ENCODE measurements at places on chromosomes 6 and 20.

DNA sequence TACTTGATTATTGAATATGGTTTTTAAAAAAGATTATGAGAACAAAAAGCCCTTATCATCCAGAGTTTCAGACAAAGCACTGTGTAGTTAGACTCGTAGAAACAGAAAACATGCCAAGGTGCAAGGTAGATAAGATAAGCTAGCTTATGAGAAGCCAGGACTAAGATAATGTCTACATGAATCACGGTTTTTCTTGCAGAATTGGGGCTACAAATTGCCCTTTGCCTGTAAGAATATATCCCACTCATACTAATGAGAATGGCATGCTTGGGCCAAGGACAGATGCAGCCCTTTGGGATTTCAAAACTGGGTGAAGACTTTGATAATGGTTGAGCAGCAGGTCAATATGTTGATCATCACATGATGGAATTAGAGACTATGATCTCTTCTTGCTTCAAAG is 165.3 kb upstream of the PREP start:
- no peak for DNase-seq

DNA sequence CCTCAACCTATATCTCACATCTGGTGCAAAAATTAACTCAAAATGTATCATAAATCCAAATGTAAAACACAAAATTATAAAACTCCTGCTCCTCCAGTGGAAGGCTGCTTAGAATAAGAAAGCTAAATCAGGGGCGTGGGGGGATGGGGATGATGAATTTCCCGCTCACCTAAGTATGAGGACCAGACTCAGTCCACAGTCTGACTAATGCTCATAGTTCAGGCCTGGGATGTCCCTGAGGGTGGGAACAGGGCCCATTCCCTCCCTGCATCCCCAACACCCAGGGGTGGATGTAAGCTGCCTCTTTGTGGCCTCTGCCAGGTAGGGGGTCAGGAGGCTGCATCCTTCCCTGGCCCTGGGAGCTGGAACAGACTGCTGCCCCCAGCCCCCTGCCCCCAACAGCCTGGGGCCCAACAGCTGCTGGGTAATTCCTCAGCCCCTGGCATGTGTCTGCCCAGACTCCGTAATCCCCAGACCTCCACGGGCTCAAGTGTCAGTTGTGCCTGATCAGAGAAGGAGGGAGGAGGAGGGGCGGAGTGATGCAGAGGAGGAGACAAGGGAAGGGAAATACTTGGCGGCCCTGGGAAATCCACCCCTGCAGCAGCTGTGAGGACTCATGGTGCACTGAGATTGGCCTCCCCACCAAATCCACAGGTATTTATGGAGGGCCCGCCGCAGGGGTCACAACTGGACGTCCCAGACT is 224.5 kb downstream of the PREX1 start:
- no peak for DNase-seq

GRCh38 chr20:33647603-33648395 is 14.3 kb upstream of the C20orf144 start:
- no peak for DNase-seq

DNA sequence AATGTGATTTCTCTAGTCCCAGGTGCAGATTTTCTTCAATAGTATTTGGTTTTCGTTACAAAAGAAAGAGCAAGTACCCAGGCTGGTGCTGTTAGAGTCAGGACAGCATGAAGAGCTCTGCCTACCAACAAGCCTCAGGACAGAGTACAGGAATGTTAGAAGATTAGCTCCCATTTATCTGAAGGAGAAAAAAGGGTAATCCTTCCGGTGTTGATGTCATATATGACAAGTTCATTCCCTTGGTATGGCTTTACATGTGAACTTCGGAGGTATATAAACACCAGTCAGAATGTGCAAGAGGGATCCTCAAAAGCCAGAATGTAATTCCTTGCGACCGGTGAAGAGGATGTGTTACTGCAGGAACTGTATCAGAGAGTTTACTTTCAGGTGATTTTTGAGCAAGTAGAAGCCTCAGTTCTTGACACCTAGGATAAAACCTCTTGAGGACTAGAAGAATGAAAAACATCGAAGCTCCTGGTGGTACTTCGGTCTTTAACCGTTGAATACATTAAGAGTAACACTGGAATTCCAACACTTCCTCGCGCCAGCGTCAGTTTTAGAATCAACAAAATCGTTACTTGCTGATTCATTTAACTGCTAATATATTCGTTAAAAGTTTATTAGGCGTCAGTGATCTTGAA is 194.2 kb upstream of the ZNF184 start:
- no peak for DNase-seq

DNA sequence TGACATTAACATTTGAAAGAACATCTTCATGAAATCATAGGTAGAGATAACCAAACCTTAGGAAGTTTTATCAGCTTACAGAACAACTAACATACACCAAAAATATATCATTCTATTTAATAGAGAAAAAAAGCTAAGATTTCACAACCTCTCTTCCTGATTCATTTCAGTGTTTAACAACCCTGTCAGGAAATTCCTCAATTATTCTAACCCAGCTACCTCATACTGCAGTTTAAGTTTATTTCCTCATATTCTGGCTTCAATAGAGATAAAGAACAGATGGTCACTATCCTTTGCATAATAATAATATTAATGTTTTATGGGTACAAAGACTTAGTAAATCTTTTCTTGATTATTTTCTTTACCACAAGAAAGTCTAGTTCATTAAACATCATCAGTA is 112.9 kb upstream of the HSF2 start:
- no peak for DNase-seq

- no peak for DNase-seq
These were observed 447.7 kb upstream of the CDH4 start for GRCh38 chr20:60804240-60804917.

GRCh38 chr6:113876695-113877094 is 19.6 kb downstream of the MARCKS start:
- no peak for DNase-seq

DNA sequence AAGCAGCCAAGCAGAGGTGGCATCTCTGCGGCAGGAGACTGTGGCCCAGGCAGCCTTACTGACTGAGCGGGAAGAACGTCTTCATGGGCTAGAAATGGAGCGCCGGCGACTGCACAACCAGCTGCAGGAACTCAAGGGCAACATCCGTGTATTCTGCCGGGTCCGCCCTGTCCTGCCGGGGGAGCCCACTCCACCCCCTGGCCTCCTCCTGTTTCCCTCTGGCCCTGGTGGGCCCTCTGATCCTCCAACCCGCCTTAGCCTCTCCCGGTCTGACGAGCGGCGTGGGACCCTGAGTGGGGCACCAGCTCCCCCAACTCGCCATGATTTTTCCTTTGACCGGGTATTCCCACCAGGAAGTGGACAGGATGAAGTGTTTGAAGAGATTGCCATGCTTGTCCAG is 5.9 kb upstream of the PHF1 start:
- DNase-seq, result no peak

- no peak for DNase-seq
These were observed 115.9 kb upstream of the ARMC2 start for GRCh38 chr6:108732091-108732870.

Data from stimulated activated CD4-positive, alpha-beta T cell treated with anti-CD3 and anti-CD28 coated beads, TNF-alpha, amount 100 ng/mL, for 4 hours (primary cell).